ENCODE measurements at places on chromosomes 1 and 21.

- no peak for DNase-seq
These were observed 18.7 kb upstream of the RRP15 start for GRCh38 chr1:218266356-218266755.

DNA sequence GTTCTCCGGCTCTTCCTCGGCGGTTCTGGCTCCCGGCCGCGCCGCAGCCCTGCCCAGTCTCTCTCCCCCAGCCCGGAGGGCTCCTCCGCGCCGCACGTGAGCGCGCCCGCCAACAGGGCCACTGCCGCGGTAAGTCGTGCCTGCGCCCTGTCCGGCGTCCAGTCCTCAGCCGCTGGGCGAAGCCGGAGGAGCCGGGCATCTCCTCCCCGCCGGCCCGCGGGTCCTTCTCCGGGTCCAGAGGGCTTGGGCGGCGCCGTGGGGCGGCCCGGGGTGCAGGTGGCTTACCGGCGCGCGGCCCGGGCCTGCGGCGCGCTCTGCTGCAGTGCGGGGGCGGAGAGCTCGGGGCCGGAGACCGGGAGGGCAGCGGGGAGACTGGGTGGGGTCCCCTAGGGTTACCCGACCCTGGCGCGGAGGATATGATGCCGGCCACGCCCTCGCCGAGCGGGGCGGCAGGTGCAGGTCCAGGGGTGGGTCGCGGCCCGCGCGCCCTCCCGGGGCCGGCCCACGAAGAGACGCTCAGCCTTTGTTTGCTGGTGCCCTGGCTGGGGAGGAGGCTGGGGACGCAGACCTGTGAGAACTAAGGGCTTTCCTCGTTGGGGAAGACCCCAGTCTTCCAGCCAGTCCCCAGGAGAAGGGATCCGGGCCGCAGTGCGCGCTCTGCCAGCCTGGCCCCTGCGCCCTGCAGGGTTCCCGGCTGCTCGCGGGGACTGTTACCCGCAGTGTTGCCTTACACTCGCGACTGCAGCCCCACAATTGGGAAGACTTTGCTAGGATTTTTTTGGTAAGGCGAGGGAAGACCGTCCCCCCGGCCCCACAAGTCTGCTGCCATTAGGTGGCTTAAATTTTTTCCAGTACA, at the start of gene DOP1B:
Gene DOP1B, plus strand, starts transcription at position 10 of the 856 bp plus-strand sequence. CDS start 7,910 bp downstream, outside the sequence.
- peak; percentile 70 for DNase-seq

GRCh38 chr1:172185996-172186395, 234.5 kb upstream of the C1orf105 start:
- no peak for DNase-seq

DNA sequence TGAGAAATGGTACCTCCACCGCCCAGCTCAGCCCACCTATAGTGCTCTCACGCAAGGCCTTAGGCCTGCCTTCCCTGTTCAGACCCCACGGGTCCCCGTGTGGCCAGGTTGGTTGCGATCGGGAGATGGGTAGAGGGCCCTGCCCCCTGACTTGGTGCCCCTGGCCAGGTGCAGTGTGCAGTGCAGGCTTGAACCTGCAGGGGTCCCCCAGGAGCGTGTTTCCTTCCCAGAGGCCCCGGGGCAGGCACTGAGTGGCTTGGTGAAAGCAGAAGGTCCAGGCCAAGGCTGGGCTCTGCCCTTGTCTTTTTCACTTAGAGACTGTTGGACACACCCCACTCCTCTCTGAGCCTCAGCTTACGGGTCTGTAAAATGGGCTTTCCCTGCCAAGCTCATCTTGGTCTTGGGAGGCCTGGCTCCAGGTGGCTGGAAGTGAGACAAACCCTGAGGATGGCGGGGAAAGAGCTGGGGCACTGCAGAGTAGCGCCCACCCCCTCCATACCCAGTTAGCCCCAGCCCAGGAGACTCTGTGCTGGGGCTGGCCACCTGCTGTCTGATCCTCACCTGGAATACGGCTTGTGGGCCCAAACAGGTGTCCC, 9.3 kb upstream of the HES5 start:
- no peak for DNase-seq

DNA sequence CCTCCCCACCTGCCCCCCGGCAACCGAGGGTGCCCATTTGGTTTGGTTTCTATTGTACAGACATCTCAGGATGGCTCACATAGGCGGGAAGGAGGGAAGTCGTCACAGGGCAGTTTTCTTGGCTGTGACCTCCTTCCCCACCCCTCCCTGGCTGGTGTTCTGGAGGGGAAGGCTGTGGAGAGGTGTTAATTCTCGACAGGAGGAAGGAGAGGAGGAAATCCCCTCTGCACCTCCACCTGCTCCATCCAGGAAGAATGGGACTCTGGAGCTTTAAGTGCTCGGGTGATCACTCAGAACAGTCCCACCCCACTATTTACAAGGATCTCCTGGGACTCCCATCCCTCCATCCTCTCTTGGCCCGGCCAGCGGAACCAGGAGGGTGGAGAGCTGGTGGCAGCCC, 7.6 kb downstream of the MEX3A start:
- no peak for DNase-seq

GRCh38 chr1:9203511-9203982, 31.0 kb upstream of the H6PD start:
- DNase-seq: no peak

GRCh38 chr1:240004086-240004749, 87.5 kb upstream of the FMN2 start:
- no peak for DNase-seq

DNA sequence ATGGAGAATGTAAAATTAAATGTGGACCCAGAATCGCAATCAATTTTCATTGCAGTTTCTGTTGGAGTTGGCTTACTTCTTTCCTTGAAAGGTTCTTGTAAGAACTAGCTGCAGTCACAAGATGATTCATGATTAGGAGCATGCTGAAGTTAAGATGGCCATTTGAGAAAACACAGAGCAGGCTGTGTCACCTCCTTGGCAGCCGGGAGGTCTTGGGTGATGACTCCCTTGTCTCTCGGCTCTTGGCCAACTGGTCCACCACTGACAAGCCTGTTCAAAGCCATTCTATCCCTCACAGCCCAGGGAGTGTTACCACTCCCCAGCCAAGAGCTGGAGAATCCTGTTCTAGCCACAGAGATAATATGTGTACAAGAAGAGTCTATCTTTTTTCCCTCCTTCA, 40.6 kb downstream of the OPTC start:
- DNase-seq: no peak

GRCh38 chr1:165635329-165635728, 4.3 kb downstream of the MGST3 start:
- no peak for DNase-seq

DNA sequence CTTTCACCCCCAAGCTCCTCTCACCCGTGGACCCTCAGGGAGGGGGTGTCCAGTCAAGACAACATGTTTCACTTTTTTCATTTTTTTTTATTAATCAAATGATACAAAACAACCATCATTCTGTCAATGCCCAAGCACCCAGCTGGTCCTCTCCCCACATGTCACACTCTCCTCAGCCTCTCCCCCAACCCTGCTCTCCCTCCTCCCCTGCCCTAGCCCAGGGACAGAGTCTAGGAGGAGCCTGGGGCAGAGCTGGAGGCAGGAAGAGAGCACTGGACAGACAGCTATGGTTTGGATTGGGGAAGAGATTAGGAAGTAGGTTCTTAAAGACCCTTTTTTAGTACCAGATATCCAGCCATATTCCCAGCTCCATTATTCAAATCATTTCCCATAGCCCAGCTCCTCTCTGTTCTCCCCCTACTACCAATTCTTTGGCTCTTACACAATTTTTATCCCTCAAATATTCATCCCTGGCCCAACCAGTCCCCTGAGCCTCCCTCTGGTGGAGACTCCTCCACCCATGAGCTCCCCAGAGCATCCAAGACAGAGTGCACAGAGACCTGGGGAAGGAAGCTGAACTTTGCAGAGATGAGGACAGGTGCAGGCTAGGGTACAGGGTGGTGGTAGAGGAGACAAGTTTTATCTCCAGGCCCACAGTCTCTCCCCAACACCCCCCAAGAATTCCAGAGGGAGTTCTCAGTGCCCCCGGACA, 1.4 kb upstream of the S100A16 start:
- DNase-seq: no peak

DNA sequence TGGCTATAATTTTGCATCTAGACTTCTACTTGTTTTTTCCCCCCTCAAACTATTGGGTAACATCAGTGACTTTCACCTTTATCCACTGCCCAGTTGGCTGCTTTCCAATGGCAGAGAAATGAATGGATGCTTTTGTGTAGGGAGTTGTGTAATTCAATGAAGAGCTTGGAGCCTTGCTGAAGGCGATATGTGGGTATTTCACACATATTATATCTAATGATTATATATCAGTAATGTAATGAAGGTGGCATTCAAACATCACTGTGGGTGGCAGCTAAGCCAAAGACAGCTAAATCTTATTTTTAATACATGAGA, 81.2 kb downstream of the TGFB2 start:
- peak; percentile 25 for DNase-seq

- no peak for DNase-seq
These were observed 174.1 kb upstream of the EDN2 start for GRCh38 chr1:41658431-41659158.

GRCh38 chr1:40153073-40153770, 8.0 kb upstream of the RLF start:
- peak; percentile 37 for DNase-seq

DNA sequence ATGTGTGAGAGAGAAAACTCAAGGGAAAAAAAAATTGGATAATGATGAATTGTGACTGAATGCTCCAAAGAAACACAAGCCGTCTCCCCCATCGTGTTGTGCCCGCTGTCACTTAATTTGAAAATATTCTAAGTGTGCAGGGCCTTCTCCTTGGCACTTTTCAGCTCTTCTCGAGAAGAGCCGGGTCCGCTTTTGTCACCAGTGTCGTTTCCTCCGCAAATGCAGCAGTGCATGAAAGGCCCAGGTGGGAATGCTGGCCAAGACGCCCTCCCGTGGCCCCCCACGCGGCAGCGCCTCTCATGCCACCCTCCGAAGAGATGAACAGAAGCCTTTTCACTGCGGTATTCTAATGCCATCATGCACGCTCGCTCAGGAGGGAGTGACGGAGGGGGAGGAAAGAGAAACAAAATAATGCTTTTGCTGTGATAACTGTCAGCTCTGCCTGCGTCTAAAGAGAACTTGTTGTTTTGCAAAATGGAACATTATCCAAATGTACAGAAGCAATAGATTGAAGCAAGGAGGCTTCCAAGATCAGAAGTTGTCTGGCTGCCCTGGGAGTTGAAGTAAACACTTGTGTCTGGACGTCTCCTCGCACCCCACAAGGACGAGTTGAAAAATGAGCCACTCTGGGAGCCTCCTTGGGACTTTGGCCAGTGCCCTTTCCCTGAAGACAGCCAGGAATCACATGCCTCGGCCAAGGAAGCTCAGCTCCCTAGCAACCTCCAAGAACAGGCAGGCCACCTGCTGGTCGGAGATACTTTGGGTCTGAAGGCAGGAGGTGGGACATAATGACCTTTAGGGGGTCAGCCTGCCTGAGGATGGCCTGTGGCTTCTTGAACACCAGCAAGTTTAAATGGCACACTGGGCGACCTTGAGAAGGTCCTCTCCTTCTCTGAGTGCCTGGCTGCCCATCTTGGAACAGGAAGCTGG, 166.1 kb upstream of the ZC3H12A start:
- no peak for DNase-seq

DNA sequence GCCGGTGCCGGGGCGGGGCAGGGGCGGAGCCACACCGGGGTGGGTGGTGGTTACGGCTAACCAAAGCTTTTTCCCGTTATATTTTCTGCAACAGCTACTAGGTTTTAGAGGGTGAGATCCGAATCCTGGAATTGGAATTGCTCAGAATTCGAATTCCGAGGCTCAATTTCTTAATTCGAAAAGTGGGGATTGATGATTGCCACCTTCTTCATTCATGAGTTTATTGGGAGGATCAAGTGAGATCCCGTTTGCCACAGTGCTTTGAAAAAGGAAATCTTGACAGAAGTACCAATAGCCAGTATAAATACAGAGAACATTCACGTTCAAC, 207 bp upstream of the SVBP start:
- no peak for DNase-seq

DNA sequence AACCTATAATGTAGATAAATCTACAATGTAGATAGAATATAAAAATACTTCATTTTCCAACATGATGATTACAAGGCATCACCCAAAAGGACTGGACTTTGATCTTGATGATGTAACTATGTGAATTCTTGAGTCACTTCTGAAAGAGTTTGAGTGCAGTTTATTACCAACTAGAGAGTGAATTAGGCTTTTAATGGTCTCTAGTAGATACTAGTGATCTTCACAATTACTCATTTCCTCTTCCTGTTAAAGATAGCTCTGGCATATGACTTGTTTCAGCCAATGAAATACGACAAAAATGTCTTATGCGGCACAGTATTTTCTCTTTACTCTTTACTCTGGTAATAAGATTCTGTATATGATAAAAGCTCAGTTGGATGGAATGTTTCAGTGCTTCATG, 1588.1 kb upstream of the B3GALT2 start:
- DNase-seq: no peak

DNA sequence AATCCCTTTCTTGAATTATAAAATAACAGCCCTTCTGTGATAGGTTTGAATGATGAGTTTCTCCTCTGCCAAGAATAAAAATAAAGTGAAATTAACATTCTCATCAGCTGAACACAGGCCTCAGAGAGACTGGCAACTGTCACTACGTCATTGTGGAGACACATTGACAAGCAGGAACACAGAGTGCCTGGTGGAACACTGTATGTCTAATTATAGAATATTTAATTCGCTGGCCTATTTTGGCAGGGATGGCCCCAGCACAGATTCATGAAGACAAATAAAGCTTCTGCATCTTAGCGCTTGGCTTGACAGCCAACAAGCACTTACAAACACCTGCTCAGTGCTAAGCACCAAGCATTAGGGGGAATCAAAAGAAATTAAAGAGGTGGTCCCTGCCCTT, 52.0 kb upstream of the SMYD2 start:
- DNase-seq: peak; percentile 34

GRCh38 chr21:45300786-45301520, 13.3 kb upstream of the POFUT2 start:
- no peak for DNase-seq

GRCh38 chr1:225885336-225885735, 3.2 kb upstream of the TMEM63A start:
- DNase-seq: no peak

DNA sequence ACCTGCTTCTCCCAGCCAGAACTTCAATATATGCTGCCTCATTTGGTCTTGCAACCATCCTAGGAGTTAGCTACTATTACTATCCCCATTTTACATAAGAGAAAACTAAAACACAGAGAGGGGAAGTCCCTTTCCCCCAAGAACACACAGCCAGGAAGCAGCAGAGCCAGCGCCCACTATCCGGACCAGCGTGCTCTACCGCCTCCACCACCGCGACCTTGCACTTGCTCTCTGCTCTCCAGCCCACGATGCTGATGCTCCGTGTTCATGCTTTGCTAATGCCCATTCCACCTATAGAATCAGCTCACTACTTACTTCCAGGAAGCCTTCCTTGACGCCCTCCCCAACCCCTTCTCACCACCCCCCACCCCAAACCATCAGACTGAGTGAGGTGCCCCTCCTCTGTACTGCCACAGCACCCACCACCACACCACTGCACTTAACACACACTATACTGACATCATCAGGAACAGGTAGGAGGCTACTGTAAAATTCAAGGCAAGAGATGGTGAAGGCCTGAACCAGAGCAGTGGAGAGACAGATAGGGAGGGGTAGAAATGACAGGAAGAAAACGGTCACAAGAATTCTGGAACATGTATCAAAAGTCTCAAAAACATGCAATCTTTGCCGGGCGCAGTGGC, 9.4 kb downstream of the TMEM53 start:
- DNase-seq: no peak

All from NCI-H345 (cell line).